ENCODE measurements at places on chromosomes 3 and 15.

GRCh38 chr3:40586901-40587300, 62.1 kb downstream of the ZNF621 start:
- DNase-seq: no peak

DNA sequence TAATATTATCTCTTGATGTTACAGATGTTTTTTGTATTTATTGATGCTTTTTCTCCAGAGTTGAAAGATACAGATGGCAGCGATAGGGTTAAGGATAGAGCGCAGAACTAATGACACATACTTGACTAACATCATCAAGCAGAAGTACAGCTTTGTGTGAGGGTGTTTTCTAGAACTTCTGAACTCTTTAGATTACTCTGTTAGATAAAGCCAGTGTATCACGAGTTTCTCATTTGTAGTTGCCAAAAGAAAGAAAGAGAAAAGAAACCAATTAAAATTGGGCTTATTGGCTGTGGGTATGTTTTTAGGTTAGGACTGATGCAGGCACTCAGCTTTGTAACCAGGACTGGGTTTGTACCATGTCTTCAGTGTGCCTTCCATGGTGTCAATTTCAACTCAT, 6.6 kb upstream of the GPR171 start:
- no peak for DNase-seq

GRCh38 chr15:70092464-70093027, 5.2 kb downstream of the TLE3 start:
- no peak for DNase-seq

GRCh38 chr15:60373745-60374144, 24.0 kb downstream of the ANXA2 start:
- DNase-seq: no peak

DNA sequence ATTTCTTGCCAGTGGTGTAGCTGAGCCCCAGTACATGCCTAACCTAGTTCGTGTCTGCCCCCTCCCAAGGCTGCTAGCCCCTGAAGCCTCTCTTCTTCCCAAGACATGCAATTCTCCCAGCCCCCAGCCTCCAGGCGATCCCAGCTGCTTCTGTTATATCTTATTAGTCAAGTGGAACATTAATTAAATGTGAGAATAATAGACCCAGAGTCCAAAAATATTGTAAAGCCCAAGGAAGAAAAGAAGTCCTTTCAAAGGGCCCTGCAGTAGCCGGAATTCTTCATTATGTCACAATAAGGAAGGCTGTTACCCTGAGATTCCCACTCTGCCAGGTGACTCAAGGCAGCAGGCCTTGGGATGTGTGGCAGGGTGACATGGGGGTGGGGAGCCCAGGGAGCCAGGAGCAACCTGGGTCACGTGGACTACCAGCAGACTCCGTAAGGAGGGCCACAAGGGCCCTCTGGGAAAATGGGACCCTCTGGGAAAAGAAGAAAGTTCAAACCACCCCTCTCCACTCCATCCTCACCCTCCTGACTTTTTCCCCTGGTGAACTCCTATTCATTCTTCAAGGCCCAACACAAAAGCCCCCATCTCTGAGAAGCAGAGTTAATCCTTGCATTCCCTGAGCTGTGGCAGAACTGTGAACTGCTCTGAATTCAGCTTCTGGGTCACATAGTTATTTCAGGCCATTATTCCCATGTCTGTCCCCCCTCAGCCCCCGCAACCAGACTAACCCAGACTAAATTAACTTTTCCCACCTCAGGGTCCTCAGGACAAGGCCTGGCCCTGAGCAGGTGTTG, 21.8 kb upstream of the TRH start:
- DNase-seq: no peak

- peak; percentile 85 for DNase-seq
Observed at GRCh38 chr15:62847900-62848489, 194.6 kb upstream of the TPM1 start.

DNA sequence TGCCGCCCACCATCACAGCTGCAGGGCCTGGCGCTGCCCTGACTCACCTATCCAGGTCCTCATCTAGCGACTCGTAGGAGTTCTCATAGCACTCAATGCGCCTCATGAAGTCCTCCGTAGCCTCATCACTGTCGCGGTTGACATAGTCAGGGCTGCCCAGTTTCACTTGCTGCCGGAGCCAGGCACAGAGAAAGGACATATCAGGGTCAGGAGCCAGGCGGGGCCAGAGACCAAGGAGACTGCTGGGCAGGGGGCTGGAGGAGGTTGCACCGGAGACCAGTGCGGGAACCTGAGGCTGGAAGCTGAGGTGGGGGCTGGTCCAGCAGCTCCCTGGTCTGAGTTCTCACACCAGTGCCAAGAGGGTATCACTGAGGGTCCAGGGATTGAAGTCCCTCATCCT, 18.2 kb downstream of the PFKFB4 start:
- no peak for DNase-seq

All from ascending aorta (tissue), 2 donors.